ENCODE measurements at places on chromosomes 6 and 20. TPM values are rescaled to one million over a fixed set of nuclear protein-coding genes. Genes with fewer than 3 reads are reported as not detected.

GRCh38 chr6:52839124-52840055 is 1.2 kb downstream of the GSTA5 start:
- no peak for DNase-seq

HAO1 gene
- not detected for total RNA-seq

- peak; percentile 47 for DNase-seq
These were observed 284.6 kb upstream of the FOXQ1 start for GRCh38 chr6:1027109-1027794.

GRCh38 chr20:36728986-36729385 is 16.9 kb downstream of the NDRG3 start:
- DNase-seq, result no peak

MYCT1 gene
- total RNA-seq, result 19.7 TPM

GRCh38 chr6:81606965-81607381 is 145.5 kb downstream of the TENT5A start:
- DNase-seq, result no peak

- DNase-seq, result no peak
These were observed 76.2 kb downstream of the MAP3K4 start for GRCh38 chr6:161067749-161068148.

KHDRBS2 gene
- not detected for total RNA-seq

DNA sequence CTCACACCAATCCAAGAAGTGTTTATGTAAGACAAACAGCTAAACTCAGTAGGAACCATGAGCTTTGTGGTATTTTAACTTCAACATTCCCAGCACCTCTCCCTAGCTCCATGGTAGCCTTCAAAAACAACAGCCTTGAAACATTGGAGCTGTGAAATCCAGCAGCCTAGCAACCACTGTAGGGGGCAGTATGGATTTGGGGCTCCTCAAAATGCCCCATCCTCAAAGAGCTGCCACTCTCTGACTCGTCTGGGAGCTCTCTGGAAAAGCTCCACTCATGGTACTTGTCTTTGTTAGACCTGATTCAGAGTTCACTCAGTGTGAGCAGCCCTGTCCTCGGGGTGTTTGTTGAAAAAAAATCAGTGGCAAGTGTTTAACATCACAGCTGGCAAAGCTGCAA is 82.9 kb downstream of the KIF6 start:
- DNase-seq, result no peak

GRCh38 chr20:32155017-32155981 is 45.8 kb downstream of the TM9SF4 start:
- peak; percentile 94 for DNase-seq

- no peak for DNase-seq
These were observed 272.9 kb downstream of the PRL start for GRCh38 chr6:22023937-22024336.

DNA sequence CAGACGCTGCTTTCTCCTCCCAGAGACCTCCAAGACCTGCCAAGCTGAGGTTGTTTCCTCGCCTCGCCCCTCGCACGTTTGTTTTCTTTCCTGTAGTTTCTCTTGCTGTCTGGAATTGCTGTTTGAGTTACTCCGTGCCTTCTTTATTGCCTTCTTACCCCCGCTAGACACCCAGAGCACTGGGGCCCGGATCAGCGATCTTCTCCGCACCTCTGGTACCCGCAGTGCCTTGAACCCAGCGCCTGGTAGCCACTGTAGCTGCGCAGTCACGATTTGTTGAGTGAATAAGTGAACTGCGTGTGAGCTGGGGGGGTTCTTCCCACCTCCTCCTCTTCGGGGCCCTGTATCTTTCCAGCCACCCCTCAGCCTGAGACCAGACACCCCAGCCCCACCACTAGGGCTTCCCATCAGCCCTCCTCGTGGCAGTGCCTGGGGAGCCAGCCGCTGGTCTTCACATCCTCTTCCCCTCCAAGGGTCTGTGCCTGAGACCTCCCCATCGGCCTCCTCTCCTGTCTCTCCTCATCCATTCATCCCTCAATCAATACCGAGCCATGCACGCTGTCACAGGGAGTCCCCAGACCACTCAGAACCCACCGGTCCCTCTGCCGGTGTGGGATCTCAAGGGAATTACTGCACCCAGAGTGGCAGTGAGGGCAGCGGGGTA is 849 bp upstream of the BMP7 start:
- DNase-seq, result no peak

- DNase-seq, result no peak
These were observed 55.2 kb downstream of the SEL1L2 start for GRCh38 chr20:13934992-13935894.

DNA sequence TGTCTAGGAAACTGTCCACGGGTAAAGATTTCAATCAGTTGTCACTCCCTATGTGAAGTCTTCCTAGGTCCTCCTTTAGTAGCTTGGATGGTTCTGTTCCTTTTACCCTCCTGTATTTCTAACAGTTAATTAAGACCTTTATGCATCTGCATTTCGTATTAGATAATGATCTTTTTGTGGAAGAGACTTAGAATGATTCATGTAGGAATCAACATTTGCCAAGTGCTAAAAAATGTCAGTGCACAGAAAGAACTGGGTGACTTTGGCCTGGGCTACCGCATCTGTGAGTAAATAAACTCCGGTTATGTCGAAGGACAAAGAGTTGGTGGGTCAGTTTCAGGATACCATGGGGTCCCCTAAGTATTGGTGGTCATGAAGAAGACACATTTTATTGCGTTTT is 918.0 kb downstream of the TFAP2A start:
- no peak for DNase-seq
